Choroid plexus epithelial cell (primary cell): ENCODE measurements at places on chromosomes 13 and 19.

GRCh38 chr13:93680329-93680728, 453.7 kb downstream of the GPC6 start:
- no peak for DNase-seq

DNA sequence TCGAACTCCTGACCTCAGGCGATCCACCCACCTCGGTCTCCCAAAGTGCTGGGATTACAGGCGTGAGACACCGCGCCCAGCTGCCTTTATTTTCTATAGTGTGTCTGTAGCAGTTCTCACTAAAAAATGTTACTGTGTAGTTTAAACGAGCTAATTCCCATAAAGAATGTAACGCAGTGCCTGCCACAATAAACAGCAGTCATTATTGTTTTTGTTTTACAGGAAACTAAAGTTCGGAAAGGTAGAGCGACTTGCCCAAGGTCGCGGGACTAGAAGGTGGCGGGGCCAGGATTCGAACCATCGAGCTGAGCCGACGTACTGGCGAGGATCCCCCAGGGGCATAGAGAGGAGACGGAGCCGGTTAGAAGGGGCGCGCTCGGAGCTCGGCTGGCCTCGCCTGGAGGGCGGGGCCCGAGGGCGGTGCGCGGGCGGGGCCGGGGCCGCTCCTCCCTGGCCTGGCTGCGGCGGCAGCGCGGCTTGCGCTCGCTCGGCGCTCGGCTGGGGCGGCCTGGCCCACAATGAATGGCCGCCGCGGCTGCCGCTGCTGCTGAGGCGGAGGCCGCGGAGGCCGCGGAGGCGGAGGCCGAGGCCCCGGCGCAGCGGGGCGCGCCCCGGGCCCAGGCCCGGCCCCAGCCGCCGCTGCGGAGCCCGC, at the start of gene NACC1:
Gene NACC1, plus strand, starts transcription at position 493 of the 652 bp plus-strand sequence. CDS start 16,944 bp downstream, outside the sequence.
- DNase-seq, result peak; percentile 89

- peak; percentile 71 for DNase-seq
Measured at GRCh38 chr13:108086678-108087077, 128.7 kb downstream of the LIG4 start.

GRCh38 chr19:49441960-49442350, 628 bp upstream of the SLC17A7 start:
- no peak for DNase-seq

GRCh38 chr19:29084266-29084665, 128.7 kb downstream of the UQCRFS1 start:
- DNase-seq, result no peak

- no peak for DNase-seq
Measured at GRCh38 chr13:71325556-71325955, 541.4 kb downstream of the DACH1 start.

DNA sequence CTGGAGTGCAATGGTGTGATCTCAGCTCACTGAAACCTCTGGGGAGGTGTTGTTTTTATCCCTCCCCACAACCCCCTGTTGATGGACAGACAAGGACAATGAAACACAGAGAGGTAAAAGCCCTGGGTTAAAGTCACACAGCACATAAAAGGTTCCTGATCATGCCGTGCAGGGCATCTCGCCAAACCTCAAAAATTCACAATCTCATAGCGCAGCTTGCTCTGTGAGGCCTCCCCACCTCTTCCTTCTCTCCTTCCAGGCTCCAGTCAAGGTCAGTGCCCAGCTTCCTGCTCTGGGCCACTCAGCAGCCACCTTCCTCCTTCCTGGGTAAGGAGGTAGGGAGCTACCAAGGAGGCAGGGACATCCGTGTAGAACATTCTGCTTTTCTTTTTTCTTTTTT, 2.3 kb downstream of the FUT2 start:
- DNase-seq, result peak; percentile 82

DNA sequence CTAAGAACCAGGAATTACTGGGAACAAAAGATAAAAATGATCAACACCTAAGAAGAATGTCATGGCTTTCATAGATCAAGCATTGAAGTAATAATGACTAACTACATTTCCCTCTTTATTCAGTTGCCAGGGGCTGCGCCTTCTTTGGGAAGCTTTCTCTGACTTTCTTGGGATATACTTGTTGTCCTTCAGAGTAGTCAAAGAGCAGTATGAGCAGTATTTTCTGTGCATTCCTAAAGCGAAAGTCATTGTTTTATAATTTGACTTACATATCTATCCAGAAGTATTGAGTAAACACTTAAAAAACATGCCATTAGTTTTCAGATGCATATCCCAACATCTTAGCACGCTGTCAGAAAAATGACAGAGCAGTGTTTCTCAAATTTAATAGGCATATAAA, 2412.4 kb downstream of the PCDH9 start:
- DNase-seq, result peak; percentile 51

- no peak for DNase-seq
Measured at GRCh38 chr13:22789916-22790315, 390.9 kb upstream of the SGCG start.

DNA sequence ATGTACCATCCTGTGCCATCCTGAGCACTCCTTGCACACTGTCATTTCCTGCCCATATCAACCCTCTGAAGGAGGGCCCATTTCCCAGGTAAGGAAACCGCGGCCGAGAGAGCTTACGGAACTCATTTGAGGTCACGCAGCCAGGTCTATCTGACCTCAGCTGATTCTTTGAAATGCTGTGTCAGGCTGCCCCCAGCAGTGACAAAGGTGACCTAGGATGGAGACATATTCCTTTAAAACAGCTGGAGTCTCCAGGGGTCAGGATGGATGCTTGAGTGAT, 42.2 kb upstream of the VSTM2B start:
- no peak for DNase-seq

DNA sequence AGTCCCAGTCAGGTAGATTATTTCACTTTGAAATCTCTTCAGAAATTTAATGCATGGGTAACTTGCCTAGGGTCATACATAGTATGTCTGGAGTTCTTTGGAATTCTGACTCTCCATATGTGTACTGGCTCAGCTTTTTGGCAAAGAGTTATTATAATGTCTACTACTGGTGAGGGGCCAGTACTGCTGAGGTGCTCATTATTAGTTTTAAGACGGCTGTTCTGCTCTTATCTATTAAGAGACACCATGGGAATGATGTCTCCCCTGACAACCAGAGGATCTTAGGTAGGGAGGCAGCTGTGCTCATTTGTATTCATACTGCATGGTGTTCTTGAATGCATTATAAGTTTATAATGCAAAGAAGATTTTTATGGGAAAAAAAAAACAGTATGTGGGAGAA, 184.1 kb downstream of the RGCC start:
- DNase-seq, result no peak

- peak; percentile 92 for DNase-seq
Measured at GRCh38 chr13:19838865-19839275, 24.6 kb downstream of the ZMYM5 start.

- peak; percentile 38 for DNase-seq
Measured at GRCh38 chr13:80551650-80552497, 210.9 kb upstream of the SPRY2 start.

- no peak for DNase-seq
Measured at GRCh38 chr13:30396434-30397075, 25.7 kb upstream of the UBE2L5 start.

DNA sequence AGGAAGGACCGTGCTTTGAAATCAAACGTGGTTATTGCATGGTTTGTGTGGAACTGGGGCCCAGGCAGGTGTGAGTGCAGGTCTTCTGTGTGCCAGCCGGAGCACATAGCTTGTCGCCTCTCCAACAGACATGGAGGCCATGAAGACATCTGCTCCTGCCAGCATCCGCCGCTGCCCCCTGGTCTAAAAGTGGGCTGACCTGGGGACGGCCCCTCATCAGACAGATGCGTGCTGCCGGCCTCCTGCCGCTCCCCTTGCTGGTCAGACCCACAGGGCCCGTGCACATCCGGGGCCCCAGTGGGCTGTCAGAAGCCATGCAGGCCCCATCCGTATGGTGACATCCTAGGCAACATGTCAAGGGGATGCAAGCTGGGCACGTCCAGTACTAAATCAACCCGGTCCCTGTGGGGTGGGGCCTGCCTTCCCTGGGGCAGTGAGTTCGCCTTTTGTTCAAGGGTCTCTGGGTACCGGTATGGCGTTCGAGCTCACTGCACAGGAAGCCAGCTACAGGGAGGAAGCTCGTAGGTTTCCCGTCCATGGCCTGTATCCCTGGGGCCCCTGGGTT, 88.0 kb upstream of the MCF2L start:
- DNase-seq, result no peak

DNA sequence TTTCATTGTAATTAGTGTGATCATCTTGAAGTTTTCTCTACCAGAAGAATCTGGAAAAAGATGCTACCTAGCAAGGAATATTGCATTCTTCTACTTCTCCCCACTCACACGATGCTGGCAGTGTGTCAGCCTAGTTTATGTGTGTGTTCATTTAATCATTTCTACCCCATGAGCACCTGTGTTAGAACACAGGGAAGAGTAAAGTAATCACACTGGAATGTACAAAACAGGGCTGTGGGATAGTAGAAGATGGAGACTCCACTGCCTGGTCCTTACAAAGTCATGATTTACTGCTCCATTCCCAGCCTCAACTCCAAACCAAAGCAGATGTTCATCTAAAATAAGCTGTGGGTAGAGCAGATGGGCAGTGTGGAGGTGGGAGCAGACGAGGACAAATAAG, 47.7 kb upstream of the RGCC start:
- no peak for DNase-seq

- no peak for DNase-seq
Measured at GRCh38 chr19:48203222-48203793, 32.8 kb downstream of the ZSWIM9 start.

DNA sequence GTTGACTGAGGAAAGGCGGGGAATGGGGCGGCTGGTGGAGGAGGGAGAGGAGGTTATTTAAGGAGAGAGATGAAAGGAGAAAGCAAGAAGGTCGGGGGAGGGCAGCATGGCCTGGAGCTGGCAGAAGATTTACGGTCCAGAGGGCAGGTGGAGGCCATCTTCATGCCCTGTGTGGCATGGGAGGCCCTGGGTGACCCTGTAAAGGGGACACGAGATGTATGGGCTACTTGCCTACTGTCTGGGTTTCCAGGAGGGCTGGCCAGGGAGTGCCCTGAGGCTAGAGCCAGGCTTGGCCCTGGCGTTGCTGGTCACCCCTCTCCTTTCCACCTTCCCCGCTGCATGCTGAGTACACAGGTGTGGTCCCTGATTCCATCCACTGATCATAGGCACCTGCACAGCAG, 6.1 kb downstream of the WTIP start:
- DNase-seq, result no peak

- DNase-seq, result no peak
Measured at GRCh38 chr13:112012016-112012704, 54.8 kb upstream of the SOX1 start.

DNA sequence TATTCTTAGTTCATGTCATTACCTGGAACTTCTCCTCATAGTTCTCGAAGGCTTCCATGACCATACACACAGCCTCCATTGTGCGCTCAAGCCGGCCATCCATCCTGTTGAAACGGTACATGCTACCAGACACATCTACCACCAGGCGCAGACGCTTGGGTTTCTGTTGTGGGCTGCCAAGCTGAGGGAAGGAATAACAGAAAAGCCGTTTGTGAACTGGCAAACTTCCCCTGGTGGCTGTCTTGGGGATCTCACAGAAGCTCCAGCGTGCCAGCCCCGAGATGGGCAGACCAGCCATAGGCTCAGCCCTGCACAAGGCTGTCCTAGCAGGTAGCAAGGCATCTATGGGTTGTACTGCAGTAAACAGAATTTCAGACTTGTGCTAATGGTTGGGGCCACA, 130.1 kb downstream of the RGCC start:
- DNase-seq, result no peak

DNA sequence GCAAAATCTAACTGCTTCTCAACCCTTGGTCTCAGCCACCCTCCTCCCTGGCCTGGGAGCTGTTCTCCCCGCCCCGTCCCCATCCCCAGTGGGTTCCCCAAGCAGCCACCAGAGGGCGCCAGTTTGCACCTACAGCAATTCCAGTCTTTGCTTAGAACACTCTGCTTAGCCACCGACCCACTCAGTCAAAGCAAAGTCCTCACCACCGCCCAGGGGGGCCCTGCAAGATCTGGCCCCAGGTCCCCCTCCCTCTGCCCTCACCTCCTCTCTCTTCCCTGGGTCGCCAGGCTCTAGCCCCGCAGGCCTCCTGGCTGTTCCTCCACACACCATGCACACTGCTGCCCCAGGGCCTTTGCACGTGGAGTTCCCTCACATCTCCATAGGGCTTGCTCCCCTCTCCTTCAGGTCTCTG, 12.4 kb downstream of the TMEM143 start:
- peak; percentile 70 for DNase-seq

DNA sequence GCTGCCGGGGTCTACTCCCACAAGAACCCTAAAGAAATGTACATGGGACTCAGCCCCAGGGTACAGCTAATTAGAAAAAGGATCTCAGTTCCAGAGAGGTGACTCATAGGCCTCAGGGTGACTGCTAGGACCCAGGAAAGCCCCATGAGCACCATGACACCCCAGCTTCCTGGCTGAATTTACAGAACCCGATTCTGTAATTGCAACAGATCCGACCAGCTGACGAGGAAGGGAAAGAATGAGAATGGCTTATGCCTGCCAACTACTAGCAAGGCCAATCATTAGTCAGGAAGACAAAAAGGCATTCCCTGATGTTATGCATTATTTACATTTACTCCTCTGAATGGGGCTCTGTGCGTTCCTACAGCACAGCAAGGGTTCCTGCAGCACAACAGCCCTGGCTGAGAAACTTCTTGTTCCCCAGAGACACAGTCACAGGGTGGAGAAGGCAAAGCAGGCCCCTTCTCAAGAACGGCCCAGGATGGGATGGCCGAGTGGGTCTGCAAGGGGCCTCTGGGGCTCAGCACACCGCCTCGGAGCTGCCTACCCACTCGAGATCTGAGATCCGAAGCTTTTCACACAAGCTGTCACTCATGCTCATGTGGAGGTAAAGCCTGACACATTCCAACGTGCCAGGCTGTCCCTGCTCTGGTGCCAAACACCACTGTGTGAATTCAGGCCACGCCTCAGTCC, 27.2 kb downstream of the PBX4 start:
- peak; percentile 99 for DNase-seq
